Activated CD8-positive, alpha-beta T cell treated with anti-CD3 and anti-CD28 coated beads, Interleukin-2, amount 10 ng/mL, durations not matched to agents 7 days and 5 days (primary cell): ENCODE measurements at places on chromosomes 2 and 18. TPM values are rescaled to one million over a fixed set of nuclear protein-coding genes. Genes with fewer than 3 reads are reported as not detected.

SPOPL gene
- total RNA-seq, result 13.0 TPM

CD207 gene
- not detected for total RNA-seq

NT5C1B gene
- total RNA-seq, result not detected

ANKRD62 gene
- not detected for total RNA-seq

ERICH2 gene
- not detected for total RNA-seq

SESTD1 gene
- 15.4 TPM for total RNA-seq

SLC38A11 gene
- not detected for total RNA-seq

FBXO41 gene
- total RNA-seq, result 32.0 TPM

TRIM54 gene
- 0.31 TPM for total RNA-seq

ATF2 gene
- 59.9 TPM for total RNA-seq

NEMP2 gene
- 18.4 TPM for total RNA-seq

LIMS3 gene
- 0.97 TPM for total RNA-seq

NEURL3 gene
- total RNA-seq, result not detected

GKN1 gene
- total RNA-seq, result not detected

TMEM247 gene
- not detected for total RNA-seq
